ENCODE measurements at places on chromosomes 7 and 10. TPM values are rescaled to one million over a fixed set of nuclear protein-coding genes. Genes with fewer than 3 reads are reported as not detected.

DNA sequence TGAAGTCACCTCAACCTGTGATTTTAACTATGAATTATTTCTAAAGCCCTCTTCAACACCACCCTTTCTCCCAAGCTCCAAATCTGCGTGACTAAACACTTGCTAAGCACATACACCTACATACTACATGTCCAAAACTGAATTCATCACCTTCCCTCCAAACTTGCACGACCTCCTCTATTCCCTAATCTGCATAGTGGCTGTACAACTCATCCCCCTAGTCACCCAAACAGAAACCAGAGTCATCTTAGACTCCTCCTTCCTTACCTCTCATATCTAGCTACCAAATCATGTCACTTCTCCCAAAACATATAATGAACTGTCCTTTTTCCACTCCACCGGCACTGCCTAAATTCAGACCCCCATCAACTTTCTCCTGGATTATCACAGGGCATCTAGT is 16.2 kb downstream of the ARHGAP21 start:
- no peak overlapping the region for H3K27ac ChIP-seq
- peaks cover 9% of the 10 kb centered on the region for H3K4me1 ChIP-seq
- peaks cover 1% of the 10 kb centered on the region for H3K36me3 ChIP-seq
- no peak for DNase-seq

DNA sequence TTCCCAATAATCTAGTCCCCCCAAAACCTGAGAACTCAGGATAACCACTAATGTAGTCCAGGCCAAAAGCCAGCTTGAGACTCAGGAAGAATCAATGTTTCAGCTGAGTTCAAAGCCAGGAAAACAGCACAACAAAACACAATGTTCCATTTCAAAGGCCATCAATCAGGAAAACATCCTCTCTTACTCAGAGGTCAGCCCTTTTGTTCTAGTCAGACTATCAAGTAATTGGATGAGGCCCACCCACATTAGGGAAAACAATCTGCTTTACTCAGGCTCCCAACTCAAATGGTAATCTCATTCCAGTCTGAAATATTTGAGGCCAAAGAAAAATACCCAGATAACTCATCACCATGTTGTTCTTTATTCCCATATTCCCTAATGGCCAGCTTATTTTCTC is 152.2 kb downstream of the SDHAF3 start:
- no peaks in the 10 kb centered on the region for H3K36me3 ChIP-seq
- no peaks in the 10 kb centered on the region for H3K27me3 ChIP-seq
- no peak overlapping the region for H3K27ac ChIP-seq

DNA sequence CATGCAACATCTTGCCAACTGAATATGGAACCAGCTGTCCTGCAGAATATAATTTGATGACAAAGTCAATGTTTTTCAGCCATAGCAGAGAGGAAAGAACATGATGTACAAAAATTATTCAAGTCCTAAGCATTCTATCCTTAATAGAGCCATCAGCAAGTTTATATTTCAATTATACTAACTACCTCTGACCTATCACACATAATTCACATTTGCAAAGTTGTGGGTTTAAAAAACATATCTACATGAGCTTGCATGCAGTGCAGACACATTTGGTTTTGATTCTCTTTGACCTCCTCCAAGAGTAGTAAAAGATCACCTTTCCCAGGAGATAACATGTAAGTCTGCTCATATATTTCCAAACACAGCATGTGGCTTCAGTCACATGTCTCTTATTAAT is 126.0 kb upstream of the FGFR2 start:
- H3K27me3 ChIP-seq = peaks cover 4% of the 10 kb centered on the region
- H3K27ac ChIP-seq = no peak overlapping the region
- H3K4me1 ChIP-seq = no peaks in the 10 kb centered on the region
- no peak for DNase-seq
- H3K36me3 ChIP-seq = peaks cover 2% of the 10 kb centered on the region

DNA sequence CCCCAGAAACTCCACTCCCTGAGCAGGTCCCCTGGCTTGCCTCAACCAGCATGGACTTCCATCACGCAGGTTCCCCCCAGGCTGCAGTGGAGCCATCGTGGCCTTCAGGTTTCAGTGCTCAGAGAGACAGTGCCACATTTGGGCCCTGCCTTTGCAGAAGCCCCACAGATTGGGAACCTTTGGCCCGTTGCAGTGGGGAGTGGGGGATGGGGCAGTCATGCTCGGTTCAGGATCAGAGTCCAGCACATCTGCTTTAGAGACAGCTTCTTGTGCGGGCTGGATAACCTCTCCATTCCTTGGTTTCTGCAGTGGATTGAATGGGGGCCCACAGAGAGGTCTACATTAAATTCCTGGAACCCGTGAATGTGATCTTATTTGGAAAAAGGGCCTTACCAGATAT is 183.9 kb downstream of the EBF3 start:
- H3K36me3 ChIP-seq = no peaks in the 10 kb centered on the region
- H3K27ac ChIP-seq = no peak overlapping the region
- peaks cover 74% of the 10 kb centered on the region for H3K27me3 ChIP-seq
- DNase-seq = no peak

DNA sequence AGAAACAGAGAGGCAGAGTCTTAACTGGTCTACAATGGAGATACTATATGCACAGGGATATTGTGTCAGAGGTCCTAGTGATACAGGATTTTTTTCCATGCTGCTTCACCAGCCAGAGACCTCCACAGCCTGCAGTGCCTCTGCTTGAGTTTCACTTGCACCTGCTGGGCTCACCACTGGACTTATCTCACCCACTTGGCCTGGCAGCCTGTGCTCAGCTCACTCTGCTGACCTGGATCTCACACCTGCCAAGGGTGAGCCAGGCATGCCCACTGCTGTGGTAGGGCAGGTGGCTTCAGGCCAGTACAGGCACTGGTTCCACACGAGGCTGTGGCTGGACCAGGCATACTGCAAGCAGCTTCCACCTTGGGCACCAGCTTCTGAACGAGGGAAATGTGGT is 36.6 kb downstream of the PNLIPRP3 start:
- H3K4me3 ChIP-seq = no peak overlapping the region
- DNase-seq = no peak
- H3K27ac ChIP-seq = no peak overlapping the region
- no peaks in the 10 kb centered on the region for H3K4me1 ChIP-seq
- no peaks in the 10 kb centered on the region for H3K36me3 ChIP-seq

DNA sequence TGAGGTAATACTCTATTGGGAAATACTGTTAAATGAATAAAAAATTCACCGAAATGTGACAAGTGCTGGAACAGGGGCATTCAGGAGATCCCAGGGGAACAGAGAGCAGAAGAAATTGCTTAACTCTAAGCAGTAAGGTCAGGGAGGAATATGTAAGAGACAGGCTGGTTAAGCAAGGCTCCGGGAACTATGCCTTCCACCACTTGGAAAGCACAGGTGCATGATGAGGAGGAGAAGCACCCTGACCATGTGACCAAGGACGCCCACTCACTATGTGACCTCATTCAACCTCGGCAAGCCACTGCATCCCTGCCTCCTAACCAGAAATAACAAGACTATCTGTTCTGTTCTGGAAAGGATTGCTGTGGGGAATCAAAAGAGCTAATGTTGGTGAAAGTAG is 218.4 kb downstream of the ELMO1 start:
- peaks cover 6% of the 10 kb centered on the region for H3K36me3 ChIP-seq
- no peak overlapping the region for H3K27ac ChIP-seq
- H3K27me3 ChIP-seq = no peaks in the 10 kb centered on the region

DNA sequence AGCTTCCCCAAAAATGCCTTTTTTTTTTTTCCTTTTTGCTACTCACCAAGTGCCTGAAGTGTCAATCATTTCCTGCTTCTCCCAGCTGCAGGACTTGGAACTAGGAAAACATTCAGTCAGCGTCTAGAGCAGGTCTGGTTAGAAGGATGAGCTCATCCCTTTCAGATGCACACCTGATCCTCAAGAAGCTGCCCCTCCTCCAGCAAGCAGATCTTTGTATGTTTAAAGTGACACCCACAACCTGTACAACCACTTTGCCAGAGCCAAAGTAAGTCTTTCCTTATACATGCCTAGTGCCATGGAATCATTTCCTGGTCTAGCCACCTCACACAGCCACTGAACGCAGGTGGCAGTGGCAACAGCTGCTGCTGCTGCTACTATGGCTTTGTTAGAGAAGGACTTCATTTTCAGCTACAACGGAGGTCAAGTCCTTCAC is 10.4 kb upstream of the USP54 start:
- H3K4me3 ChIP-seq = peak overlapping the region; percentile 9
- H3K27ac ChIP-seq = peak overlapping the region; percentile 94
- no peaks in the 10 kb centered on the region for H3K27me3 ChIP-seq
- no peak for DNase-seq
- peaks cover 9% of the 10 kb centered on the region for H3K4me1 ChIP-seq
- peaks cover 13% of the 10 kb centered on the region for H3K36me3 ChIP-seq

DNA sequence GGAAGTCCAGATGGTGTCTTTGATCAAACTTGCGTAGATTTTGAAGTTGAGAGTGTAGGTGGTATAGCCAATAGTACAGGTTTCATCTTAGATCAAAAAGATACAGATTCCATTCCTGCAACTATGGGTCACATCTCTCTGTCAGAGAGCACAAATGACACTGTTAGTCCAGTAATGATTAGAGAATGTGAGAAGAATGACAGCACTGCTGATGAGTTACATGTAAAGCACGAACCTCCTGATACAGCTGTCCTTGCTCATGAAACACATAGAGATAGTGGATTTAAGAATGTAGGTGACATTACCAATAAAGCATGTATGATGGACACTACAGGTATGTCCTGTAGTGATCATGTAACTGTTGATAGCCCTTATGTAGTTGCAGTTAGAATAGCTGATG is 59.1 kb downstream of the LOXL4 start:
- H3K36me3 ChIP-seq = peaks cover 6% of the 10 kb centered on the region
- DNase-seq = no peak
- no peaks in the 10 kb centered on the region for H3K4me1 ChIP-seq
- no peaks in the 10 kb centered on the region for H3K27me3 ChIP-seq
- H3K4me3 ChIP-seq = no peak overlapping the region

- DNase-seq = no peak
- no peaks in the 10 kb centered on the region for H3K27me3 ChIP-seq
- H3K27ac ChIP-seq = peak overlapping the region; percentile 41
- no peak overlapping the region for H3K4me3 ChIP-seq
- H3K4me1 ChIP-seq = no peaks in the 10 kb centered on the region
These were observed 13.7 kb downstream of the PRPS1L1 start for GRCh38 chr7:18013936-18014335.

DNA sequence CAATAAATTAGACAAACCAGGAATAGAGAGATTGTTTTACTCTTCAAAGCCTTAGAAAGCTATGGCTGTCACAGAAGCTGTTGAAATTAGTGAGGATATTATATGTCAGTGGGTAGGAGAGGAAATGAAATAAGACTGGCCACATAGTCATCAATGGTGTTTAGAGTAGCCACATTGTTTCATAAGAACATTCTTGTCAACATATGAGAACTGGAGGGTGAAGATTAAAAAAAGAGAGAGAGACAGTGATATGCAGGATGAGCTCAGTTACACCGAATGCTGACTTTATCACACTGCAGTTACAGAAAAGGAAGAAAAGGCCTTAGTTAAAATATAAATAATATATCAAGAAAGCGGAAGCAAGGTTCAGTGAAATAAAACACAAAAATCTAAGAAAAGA is 412.0 kb downstream of the CNTNAP2 start:
- DNase-seq = no peak
- H3K27ac ChIP-seq = no peak overlapping the region
- no peaks in the 10 kb centered on the region for H3K27me3 ChIP-seq
- no peak overlapping the region for H3K4me3 ChIP-seq
- H3K36me3 ChIP-seq = no peaks in the 10 kb centered on the region

DNA sequence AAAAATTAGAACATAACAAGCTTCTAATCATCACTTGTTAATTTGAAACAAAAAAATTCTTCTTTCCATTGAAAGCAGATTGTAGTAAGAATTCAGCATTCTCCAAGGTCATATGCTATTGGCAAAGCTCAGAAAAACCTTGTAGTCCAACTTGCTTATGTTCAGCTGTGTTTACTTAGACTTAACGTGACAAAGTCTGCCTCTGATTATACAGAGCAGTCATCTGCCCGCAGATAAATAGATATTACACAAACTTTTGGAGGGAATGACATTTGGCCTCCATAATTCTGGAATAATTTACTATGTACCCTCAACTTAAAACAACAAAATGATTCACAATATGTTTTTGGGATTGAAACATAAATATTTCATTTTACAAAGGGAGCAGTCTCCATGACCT is 45.8 kb downstream of the MKX start:
- no peaks in the 10 kb centered on the region for H3K27me3 ChIP-seq
- DNase-seq = no peak
- no peaks in the 10 kb centered on the region for H3K36me3 ChIP-seq
- H3K4me1 ChIP-seq = no peaks in the 10 kb centered on the region
- no peak overlapping the region for H3K4me3 ChIP-seq

NME8 gene
- total RNA-seq = 0.67 TPM

PCLO gene
- 11.9 TPM for total RNA-seq

GRCh38 chr7:129607471-129608120 is 3.9 kb upstream of the NRF1 start:
- H3K36me3 ChIP-seq = peaks cover 16% of the 10 kb centered on the region
- H3K27ac ChIP-seq = no peak overlapping the region
- peaks cover 9% of the 10 kb centered on the region for H3K4me1 ChIP-seq

CRHR2 gene
- not detected for total RNA-seq

NPSR1 gene
- not detected for total RNA-seq

PTN gene
- 3.1 TPM for total RNA-seq

DNA sequence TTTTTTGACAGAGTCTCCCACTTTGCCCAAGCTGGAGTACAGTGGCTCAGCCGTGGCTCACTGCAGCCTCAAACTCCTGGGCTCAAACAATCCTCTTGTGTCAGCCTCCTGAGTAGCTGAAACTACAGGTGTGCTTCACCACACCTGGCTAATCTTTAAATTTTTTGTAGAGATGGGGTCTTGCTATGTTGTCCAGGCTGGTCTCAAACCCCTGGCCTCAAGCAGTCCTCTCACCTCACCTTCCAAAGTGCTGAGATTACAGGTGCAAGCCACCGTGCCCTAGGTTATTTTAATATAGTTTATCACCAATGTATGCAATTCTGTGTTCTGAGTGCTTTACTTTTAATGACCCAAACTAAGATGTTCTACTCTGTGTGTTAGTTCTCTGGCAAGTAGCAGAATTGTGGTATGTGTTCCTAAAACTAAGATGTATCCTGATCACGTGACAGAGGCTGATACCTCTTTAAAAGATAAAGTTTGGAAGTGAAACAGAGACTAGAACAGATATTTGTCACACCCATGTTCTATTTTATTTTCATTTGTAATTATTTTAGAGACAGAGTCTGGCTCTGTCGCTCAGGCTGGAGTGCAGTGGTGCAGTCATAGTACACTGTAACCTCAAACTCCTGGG is 22.1 kb upstream of the PFKFB3 start:
- H3K27ac ChIP-seq = no peak overlapping the region
- H3K36me3 ChIP-seq = no peaks in the 10 kb centered on the region
- no peaks in the 10 kb centered on the region for H3K27me3 ChIP-seq
- no peak for DNase-seq
- H3K4me3 ChIP-seq = no peak overlapping the region

- H3K36me3 ChIP-seq = peaks cover 2% of the 10 kb centered on the region
- no peak for DNase-seq
- no peak overlapping the region for H3K4me3 ChIP-seq
- peaks cover 2% of the 10 kb centered on the region for H3K4me1 ChIP-seq
- no peak overlapping the region for H3K27ac ChIP-seq
These were observed 108.6 kb downstream of the SRI start for GRCh38 chr7:88111140-88111743.

- H3K27me3 ChIP-seq = peaks cover 3% of the 10 kb centered on the region
- no peak overlapping the region for H3K27ac ChIP-seq
- no peak for DNase-seq
- no peaks in the 10 kb centered on the region for H3K36me3 ChIP-seq
- no peak overlapping the region for H3K4me3 ChIP-seq
- H3K4me1 ChIP-seq = peaks cover 14% of the 10 kb centered on the region
These were observed 72.4 kb downstream of the ABCC2 start for GRCh38 chr10:99854860-99855259.
